Bronchus fibroblast of lung (primary cell): ENCODE measurements at places on chromosomes 11 and 22. TPM values are rescaled to one million over a fixed set of nuclear protein-coding genes. Genes with fewer than 3 reads are reported as not detected.

Gene EFCAB6
- total RNA-seq: 0.50 and 0.74 TPM in 2 replicates

Gene TRPM5
- total RNA-seq: not detected in 2 replicates

Gene CXCR5
- not detected in 2 replicates for total RNA-seq

Gene ACTN3
- not detected in 2 replicates for total RNA-seq

Gene PYGM
- 0.17 and 0.30 TPM in 2 replicates for total RNA-seq

Gene KIAA1671
- total RNA-seq: under 0.01 TPM in 2 replicates

Gene NDUFS8
- total RNA-seq: 277 and 294 TPM in 2 replicates

Gene PIWIL4
- 0.50 and 0.59 TPM in 2 replicates for total RNA-seq
